ENCODE measurements at places on chromosomes 13 and 19.

DNA sequence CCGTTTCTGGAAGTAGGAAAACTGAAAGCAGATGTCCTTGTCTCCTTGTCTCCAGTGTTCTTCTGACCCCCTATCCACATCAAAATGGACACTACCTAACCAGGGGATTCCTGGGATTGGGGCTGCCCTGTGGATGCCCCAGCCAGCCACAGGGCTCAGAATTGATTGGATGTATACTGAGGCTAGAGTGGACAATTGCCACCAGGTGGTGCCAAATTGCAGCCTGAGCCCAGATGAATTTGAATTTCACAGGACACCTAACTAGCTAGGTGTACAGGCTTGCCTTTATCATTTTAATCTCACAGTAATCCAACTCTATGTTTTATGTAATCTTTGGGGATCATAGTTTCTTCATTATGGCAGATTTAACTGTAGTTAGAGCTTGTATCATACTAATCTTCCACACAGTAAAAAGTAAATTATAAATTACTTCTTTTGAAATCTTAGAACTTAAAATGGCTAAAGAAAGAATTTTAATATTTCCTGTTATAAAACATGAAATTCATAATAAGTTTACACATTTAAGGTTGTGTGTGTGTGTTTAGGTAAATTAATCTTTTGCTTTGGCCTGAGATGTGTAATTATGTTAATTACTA lies 58.0 kb downstream of the PIBF1 start:
- DNase-seq, result peak; percentile 66

DNA sequence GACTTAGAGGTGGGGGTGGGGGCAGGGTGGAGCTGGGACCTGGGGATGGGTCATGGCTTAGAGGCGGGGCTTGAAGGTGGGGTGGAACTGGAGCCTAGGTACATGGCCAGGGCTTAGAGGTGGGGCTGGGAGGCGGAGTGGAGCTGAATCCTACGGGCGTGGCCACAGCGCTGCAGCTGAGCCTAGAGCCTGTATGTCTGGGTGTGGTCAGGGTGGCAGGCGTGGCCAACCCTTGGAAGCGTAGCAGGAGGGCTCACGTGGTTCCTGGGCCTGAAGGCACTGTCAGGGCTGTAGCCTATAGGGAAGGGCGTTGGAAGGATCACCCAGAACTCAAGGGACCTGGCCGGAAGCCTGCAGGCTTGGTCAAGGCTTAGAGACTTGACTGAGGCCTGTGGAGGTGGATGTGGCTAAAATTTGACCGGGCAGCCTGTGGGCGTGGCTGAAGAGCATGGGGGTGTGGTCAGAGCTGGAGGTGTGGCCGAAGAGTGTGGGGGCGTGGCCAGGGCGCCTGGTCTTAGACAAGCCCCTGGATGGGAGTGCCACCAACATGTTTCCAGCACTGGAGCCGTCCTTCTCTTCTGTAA lies 24.3 kb downstream of the COLGALT1 start:
- peak; percentile 46 for DNase-seq

GRCh38 chr19:1161716-1162115 lies 12.4 kb downstream of the SBNO2 start:
- DNase-seq, result no peak

GRCh38 chr13:109180905-109181425 lies 551.6 kb downstream of the MYO16 start:
- peak; percentile 38 for DNase-seq

DNA sequence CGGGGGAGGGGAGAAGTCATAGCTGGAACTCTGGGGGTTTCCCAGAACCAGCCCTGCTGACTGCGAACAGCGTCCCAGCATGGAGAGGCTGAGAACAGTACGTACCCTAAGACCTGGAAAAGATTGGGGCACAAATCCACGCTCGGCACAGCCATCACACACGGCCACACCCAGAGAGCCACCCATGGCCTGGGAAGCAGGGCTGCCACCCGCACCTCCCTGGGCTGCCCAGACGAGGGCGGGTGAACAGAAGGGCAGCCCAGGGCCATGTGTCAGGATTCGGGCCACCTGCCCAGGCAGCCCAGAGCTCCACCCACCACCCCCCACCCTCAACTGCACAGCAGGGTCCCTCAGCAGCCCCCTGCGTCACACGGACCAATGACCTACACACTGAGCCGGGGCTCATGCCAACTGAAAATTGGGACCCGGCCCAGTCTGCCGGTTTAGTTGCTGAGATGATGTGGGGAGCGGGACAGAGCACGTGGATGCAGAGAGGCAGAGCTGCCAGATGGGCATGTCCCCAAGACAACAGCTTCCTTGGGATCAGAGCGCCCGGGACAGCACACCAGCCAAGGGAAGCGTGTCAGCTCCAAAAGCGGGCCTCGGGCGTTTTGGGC lies 8.5 kb downstream of the UBXN6 start:
- no peak for DNase-seq

DNA sequence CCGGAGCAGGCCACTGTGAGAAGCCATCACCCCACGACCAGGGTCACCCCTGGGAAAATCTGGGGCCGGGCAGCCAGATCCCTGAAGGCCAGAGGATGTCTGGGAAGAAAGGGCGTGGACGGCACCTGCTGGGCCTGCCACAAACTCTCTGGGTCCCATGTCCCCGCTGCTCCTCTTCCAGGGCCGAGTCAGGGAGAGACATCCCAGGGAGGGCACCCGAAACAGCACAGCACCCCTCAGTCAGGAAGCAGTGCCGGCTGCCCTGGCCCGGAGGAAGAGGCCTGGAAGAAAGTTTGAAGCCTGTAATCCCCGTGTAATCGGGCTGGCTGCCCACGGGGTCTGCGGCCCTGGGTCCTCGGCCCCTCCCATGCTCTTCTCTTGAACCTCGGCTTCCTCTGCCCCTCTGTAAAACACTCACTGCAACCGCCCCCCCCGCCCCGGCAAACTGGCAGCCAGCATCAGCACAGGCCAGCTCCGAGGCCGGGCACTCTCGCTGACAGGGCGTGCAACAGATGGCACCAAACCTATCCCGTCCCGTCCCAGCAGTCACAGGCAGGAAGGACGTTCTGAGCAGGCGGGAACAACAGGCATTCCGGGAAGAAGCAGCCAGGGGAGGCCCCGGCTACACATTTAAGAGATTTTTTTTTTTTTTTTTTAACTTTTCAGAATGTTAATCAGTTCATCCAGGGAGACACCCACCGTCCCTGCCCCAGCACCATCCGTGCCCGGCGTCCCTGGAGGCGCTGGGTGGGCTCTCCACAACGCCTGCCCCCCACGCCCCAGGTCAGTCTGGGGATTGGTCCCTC lies 1.5 kb downstream of the SBNO2 start:
- peak; percentile 68 for DNase-seq

DNA sequence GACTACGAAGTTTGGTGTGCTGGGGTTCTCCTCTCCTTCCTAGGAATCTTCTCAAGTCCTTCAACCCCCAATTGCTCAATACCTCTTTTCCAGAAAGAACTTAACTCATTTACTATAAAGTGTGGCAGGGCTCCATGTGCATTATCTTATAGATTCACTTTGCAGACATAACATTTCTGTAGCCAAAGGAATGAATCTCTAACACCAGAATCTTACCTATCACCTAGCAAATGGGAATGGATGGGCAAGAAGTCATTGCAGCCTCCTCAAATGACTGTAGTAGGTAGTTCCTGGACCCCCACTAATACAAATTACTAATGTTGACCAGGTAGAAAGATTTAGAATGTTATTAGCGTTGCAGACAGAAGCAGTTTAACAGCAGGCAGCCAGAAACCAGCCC lies 5.7 kb upstream of the CACNA1A start:
- no peak for DNase-seq

DNA sequence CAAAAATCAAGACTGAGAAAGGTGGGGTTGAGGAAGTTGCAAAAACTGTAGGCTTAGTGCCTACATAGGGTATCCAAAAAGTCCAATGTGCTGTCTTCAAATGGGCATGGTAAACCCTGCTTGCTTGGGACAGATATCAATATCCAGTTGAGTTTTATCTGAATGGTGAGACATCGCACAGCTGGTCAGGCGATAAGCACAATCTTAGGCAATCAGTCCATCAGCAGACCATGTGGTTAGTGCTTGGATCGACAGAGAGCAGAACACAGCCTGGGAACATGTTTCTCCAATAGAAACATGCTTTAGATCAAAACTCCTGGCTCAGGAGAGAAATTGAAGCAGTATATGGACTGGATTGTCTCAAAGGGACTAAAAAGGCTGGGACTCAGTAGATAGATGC lies 151.3 kb upstream of the IPO5 start:
- no peak for DNase-seq

DNA sequence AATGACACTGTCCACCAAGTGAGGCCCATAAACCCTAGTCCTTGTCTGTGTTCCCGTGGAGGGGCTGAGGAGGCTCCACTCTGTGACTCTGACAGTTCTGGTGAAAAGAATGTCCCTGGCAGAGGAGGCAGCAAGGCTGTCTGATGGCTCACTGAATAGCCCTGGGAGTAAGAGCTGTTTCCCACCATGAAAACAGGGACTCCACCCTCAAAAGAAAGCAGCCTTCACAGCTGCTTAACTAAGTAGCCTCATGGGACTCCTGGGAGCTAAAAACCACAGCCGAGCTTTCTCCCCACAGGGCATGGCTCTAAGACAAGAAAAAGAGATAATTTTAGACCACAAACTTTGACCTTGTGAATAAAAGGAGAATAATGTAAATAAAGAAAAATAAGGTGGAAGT lies 135.1 kb upstream of the FRY start:
- DNase-seq, result no peak

DNA sequence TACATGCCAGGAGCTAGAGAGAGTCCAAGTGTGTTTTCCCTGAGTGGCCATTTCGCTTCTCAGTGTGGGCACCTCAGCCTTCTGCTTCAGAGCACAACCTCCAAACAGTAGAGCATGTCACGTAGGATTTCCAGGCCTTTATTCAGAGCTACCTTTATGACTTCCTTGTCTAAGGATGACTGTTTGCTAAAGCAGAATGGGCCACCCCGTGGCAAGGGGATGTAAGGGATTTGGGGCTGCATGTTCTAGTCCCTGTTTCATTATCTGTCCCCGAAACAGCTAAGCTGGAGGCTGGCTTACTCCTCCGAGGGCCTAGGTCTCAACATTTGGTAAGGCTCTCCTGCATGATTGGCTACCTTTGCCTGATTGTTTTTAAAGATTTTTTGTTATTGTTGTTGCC lies 6.0 kb downstream of the RNASEH2B start:
- no peak for DNase-seq

All from hepatocyte (in vitro differentiated cells).